Breast epithelium (tissue), 4 donors: ENCODE measurements at places on chromosomes 4 and X.

- DNase-seq = no peak
These were observed 18.4 kb downstream of the SMARCA5 start for GRCh38 chr4:143531788-143532491.

DNA sequence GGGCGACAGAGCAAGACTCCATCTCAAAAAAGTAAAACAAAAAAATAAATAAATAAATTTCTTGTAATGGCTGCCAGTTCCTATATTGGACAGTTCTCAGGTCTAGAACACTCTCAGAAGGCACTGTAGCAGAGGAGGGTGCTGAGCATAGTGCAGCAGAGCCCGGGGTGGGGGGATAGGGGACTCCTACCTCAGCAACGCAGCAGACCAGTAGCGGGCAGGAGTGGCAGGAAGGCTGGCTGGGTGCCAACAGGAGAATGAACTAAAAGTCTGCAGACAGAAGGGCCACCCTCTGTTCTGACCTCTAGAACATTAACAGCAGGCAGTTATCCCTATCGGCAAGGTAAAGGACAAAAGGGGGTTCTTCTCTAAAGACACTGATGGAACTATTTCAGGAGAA, 20.2 kb downstream of the PDK3 start:
- no peak for DNase-seq

DNA sequence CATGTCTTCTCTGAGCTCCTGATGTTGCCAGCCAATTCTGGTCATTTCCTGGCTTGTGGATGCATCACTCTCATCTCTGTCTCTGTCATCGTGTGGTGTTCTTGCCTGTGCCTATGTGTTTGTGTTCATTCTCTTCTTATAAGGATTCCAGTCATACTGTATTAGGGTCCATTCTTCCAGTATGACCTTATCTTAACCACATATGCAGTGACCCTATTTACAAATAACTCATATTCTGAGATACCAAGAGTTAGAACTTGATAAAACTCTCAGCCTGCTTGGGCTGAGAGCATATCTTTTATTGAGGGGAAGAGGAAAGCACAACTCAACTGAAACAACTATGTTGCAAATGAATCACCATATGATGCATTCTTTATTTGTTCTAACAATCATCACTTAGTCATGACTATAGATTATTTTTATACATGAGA, 189.0 kb upstream of the ANXA10 start:
- DNase-seq = no peak

DNA sequence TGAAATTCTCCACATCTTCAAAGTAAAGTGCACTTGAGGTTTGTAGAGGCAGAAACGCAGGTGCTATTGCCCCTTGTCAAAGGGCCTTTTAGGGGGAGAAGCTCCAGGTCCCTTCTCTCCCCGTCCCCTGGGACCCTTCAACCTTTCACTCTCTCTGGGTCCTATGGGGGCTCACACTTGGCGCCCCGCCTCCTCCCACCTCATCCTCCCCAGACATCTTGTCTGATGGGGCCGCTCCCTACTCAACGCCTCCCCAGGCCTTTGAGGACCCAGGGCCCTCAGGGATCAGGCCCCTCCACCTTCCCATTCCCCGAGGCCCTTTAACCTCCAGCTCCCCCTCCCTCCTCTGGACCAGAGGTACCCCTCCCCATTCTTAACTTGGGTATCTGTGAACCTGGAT, 1.3 kb upstream of the HTRA3 start:
- DNase-seq = no peak

GRCh38 chrX:38150993-38151392, 69.7 kb downstream of the SRPX start:
- no peak for DNase-seq

- no peak for DNase-seq
These were observed 23.3 kb upstream of the FRAS1 start for GRCh38 chr4:78033861-78034260.

- DNase-seq = no peak
These were observed 1.4 kb downstream of the PAQR3 start for GRCh38 chr4:78937837-78938236.

GRCh38 chrX:112056476-112056875, 26.1 kb downstream of the TRPC5 start:
- DNase-seq = no peak

DNA sequence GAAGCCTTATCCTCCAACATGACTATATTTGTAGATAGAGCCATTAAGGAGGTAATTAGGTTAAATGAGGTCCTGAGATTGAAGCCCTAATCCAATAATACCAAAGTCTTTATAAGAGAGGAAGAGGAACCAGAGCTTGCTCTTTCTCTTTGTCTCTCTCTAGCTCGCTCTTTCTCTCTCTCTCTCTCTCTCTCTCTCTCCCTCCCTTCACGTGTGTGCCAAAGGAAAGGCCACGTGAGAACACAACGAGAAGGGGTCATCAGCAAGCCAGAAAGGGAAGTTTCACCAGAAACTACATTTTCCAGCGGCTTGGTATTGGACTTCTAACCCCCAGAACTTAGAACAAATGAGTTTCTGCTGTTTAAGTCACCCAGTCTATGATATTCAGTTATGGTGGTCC, 1540.5 kb downstream of the C4orf33 start:
- DNase-seq = no peak

GRCh38 chr4:81257021-81257420, 42.0 kb upstream of the PRKG2 start:
- no peak for DNase-seq

DNA sequence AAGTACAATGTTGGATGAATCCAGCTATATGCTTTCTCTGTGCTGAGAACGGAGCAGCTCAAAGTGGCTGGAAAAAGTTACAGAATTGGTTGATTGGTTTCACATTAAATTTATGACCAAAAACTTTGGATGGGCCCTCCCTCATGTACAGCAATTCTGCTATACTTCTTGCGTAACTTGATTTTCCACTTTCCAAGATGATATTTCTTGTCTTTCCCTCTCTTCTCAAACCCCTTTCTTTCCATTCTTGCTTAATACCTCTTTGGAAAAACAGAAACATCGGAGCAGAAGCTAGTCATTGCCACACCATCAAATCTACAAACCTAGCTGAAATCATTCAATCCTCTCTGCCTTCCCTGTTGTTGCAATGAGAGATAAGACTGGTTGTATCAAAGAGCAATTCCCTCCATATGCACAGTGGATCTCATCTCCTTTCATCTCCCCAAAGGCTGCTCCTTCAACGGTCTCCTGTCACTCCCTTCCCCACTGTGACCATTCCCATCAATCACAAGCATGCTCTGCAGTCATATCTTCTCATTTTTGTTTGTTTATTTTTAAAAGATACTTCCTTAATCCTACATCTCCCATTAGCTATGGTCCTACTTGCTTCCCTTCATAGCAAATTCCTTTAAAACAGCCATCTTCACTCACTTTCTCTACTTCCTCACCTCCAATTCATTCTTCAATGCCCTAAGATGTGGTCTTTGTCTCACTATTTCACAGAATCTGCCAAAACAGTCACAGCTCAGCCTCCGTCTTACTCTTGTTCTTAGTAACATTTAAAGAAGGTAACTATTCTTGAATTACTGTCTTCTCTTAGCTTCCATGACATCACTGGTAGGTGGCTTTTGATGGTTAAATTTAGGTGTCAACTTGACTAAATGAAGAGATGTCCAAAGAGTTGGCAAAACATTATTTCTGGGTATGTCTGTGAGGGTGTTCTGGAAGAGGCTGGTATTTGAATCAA, 145.5 kb downstream of the FAM13A start:
- DNase-seq = no peak

DNA sequence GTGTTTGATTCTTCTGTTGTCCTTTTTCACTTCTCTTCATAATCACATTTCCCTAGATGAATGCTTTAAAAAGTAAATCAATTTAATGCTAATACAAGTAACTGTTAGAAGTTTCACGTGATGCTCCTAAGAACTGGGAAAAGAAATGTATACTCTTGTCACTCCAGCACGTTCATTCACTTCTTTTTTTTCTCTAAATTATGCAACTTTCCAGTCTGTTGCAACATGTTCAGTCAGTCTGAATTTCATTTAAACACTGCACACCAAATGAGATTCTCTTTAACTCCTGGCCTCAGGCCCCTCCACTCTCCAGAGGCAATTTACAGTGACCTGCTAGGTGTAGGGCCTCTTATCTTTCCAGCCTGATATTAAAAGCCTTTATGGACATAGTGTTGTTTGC, 321.9 kb downstream of the HS3ST1 start:
- DNase-seq = no peak

GRCh38 chrX:112211459-112211858, 128.9 kb upstream of the TRPC5 start:
- DNase-seq = no peak

DNA sequence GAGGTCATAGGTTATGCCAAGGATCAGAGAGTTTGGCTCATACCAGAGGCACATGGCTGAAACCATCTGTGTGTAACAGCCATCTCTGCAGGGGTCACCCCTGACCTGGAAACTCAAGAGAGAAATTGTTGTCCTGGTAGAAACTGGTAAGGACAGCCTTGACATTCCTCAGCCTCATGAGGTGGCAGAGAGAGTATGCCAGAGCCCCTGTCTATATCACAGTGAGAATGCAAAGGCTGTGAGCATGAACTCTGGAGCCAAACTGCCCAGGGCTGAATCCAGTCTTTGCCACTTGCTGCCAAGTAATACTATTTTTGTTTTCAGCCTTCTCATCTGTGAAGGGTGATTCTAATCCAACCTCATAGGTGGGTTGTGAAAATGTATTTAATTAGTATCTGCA, 37.1 kb upstream of the CCDC149 start:
- DNase-seq = no peak

- no peak for DNase-seq
These were observed 105.4 kb downstream of the DDIT4L start for GRCh38 chr4:100084892-100085291.

- no peak for DNase-seq
These were observed 83.9 kb downstream of the POLA1 start for GRCh38 chrX:24777660-24778059.

DNA sequence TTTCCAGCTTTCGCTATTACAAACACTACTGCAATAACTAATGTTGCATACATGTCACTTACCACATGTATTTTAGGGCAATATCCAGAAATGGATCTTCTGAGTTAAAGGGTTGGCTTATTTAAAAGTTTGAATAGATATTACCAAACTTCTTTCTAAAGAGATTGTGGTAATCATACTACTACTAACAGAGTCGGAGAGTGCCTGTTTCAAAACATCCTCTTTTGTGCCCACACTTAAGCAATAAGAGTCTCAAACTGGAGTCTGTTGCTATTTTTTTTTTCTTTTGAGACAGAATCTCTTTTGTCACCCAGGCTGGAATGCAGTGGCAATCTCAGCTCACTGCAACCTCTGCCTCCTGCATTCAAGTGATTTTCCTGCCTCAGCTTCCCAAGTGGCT, 35.8 kb downstream of the FGFBP1 start:
- DNase-seq = no peak

- no peak for DNase-seq
These were observed 28.0 kb downstream of the ING2 start for GRCh38 chr4:183532821-183533220.

DNA sequence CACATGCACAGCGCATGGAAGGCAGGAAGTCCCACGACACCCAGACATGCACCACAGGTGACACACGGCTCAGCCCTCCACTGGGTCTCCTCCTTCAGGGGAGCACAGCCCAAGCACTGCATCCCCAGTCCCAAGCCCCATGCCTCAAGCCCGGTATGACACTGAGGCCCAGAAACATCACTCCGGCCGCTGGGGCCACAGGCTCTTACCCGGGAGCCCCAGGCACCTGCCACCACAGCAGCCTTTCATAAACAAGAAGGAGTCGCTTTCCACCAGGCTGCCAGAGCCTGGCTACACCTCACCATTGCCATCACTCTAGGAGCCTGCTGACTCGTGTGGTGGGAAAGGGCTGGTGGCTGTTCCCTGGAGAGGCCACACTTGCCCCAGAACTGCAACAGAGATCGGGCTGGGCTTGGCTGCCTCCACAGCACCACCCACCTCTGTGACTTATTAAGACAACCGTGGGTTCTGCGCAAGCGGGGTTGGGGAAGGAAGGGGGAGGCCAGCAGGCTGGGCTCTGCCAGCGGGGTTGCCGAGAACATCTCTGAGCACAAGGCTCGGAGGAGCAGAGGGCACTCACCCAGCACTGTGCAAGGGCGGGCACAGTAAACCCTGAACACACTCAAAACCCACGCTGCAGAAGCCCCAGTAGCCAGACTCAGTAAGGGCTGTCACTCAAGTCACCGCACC, 4.5 kb downstream of the HAUS7 start:
- no peak for DNase-seq

- no peak for DNase-seq
These were observed 97.6 kb upstream of the IRS4 start for GRCh38 chrX:108833993-108834392.

DNA sequence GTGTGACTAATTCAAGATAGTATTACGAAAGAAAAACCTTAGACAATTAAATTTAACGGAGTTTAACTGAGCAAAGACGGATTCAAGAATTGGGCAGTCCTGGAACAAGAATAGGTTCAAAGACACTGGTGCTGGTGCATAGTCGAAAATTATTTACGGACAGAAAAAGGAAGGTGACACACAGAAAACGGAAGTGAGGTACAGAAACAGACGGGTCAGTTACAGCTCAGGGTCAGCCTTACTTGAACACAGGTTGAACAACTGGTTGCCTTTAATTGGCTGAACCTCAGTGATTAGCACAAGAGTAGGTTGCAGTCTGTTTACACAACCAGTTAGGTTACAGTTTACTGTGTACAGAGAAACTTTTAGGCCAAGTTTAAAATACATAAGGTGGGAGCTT, 31.5 kb downstream of the KLHL8 start:
- no peak for DNase-seq

- DNase-seq = no peak
These were observed 47.9 kb upstream of the RBPJ start for GRCh38 chr4:26272654-26273615.

GRCh38 chr4:187321711-187322110, 598.1 kb upstream of the FAT1 start:
- DNase-seq = no peak

DNA sequence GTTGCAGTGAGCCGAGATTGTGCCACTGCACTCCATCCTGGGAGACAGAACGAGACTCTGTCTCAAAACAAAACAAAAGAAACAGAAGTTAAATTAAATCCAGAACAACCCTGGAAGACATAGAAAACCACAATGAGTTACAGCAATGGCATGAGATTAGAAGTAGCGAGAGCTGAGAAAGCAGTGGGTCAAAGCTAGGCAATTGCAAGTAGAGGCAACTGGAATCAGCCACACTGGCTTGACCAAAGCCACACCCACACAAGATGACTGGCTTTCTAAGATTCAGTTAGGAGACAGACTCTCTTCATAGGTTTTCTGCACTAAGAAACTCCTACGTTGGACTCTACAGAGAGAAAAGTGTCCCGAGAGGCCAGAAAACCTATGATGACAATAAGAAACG, 443.0 kb downstream of the GPM6A start:
- DNase-seq = no peak

DNA sequence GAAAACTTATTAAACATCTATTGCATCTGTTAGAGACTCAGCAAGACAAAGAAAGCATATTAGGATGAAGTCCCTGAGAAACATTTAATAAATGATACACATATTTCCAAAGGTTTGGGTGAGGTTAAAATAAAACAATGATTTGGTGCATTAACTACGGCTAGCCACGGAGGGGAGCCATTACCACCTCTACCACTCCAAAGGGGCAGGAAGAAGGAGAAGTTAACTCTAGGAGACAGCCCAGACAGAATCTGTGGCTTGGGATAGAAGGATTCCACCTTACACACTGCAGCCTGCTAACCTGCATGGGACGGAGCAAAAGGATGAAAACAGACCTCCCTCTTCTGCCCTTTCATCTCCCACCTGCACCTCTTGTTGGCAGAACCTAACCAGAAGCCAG, 189.1 kb upstream of the C1QTNF7 start:
- DNase-seq = no peak
